ENCODE measurements at places on chromosomes 2 and 18.

DNA sequence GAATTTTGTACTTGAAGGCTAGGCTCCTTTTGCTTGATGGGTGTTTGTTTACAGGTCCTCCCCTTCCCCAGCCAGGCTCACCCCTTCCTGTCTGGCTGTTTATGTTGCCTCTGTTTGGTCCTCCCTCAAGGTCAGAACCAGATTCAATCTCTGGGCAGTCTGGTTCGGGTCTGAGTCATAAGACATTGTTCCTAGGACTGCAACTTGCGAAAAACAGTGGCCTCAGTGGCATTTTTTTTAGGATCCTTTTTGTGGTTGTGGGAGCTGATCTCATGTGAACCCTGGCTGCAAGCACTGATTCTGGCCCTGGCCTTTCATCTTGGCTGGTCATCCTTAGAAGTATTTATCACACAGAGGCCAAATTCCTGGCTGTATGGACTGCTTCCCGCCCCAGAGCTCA, 370.4 kb downstream of the CLIP4 start:
- no peak for DNase-seq

DNA sequence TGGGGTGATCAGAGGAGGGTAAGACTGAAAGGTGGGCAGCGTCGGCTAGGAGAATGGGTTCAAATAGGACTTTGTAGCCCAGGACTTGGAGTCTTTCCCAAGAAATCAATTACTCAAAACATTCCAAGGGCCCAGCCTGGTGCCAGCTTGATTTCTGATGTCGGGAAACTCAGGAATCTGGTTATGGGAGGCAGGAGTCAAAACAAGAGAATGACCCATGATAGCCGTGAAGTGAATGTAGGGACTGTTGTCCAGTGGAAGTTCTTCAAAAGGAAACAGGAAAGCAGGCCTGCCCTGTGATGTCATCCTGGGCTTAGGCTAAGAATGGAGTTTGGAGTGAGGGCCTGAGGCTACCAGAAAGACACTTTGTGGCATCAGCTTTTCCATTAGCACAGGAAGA, 67.4 kb upstream of the SLC14A2 start:
- DNase-seq = no peak

GRCh38 chr2:62266433-62267038, 70.6 kb downstream of the B3GNT2 start:
- DNase-seq = no peak

- DNase-seq = no peak
Measured at GRCh38 chr2:201263779-201264178, 3.4 kb downstream of the CASP8 start.

GRCh38 chr2:86017901-86018896, 87.5 kb downstream of the POLR1A start:
- DNase-seq = peak; percentile 60

DNA sequence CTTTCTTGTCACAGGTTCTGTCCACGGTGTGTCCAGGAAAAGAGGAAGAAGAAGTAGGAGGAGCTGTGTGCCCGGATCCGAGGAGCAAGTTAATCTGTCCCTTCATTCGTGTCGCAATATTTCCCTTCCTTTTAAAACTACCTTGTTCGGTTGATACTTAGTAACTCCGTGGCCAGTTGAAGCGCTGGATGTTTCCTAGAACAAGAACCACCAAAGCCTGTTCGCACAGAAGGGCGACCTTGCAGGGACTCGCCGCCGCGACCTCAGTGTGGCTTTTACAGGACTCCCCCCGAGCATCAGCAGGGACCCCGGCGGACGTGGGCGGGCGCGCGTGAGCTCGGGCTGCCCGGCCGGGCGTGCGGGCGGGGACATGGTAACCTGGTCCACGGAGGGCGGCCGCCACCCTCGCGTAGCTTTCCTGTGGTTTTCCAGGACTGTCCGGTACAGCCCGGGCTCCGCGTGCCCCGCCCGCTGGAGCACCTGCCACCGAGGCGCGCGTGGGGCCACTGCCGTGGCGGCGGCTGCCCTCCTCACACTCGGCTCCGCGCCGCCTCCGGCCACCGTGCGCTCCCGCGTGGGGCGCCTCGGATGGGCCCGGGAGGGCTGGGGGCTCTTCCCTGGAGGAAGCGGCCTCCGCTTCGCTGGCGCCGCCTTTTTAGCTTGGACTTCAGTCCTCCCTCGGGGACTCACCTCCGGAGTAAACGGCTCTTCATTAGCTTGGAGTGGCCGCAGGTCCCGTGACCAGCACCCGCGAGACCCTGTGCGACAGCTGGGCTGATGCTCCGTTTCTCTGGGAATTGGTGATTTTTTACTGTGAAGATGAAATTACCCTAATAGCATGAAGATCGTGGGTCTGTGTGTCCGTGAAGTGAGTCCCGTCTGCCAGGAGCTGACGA, 9.2 kb upstream of the D2HGDH start:
- DNase-seq = no peak

- DNase-seq = no peak
Measured at GRCh38 chr2:229821316-229821715, 100.5 kb downstream of the TRIP12 start.

GRCh38 chr2:138630164-138630563, 128.6 kb downstream of the SPOPL start:
- no peak for DNase-seq

DNA sequence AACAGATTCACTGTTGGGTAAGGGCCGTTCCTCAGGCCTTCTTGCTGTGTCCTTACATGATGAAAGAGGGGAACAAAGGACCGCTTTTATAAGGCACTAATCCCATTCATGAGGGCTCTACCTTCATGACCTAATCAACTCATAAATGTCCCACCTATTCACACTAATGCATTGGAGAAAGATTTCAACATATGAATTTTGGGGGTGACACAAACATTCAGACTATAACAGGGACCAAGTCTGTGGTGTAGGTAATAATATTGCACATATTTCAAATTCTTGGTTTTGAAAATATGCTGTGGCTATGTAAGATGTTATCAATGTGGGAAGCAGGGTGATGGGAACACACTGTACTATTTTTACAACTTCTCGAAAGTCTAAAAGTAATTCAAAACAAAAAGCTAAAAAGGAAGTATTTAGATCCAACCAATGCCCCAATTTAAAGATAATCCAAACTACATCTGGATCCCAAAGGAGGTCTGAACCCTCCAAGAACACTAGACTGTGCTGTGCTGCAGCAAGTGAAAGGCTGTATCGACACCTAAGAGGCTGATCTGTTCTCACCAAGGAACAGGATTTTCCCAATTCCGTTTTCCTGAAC, 82.4 kb upstream of the TGIF1 start:
- no peak for DNase-seq

- no peak for DNase-seq
Measured at GRCh38 chr2:187419808-187420207, 28.2 kb downstream of the CALCRL start.

DNA sequence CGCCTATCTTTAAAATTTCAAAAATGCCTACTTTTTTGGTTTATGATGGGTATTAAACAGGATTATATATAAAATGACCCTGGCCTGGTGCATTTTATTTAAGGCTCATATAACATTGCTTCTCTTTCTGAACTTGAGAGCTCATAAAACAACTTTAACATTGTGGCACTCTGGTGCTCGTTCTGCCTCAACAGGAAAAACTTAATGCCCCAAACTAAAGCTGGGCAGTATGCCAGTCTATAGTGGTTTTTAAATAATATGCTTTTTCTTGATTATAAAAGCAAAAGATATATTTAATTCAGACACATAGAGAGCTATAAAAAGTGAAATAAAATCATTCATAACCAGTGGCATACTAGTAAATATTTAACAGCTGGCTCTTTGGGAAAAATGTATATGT, 269.3 kb upstream of the GULP1 start:
- no peak for DNase-seq

- DNase-seq = no peak
Measured at GRCh38 chr2:133312038-133312729, 256.1 kb downstream of the NCKAP5 start.

DNA sequence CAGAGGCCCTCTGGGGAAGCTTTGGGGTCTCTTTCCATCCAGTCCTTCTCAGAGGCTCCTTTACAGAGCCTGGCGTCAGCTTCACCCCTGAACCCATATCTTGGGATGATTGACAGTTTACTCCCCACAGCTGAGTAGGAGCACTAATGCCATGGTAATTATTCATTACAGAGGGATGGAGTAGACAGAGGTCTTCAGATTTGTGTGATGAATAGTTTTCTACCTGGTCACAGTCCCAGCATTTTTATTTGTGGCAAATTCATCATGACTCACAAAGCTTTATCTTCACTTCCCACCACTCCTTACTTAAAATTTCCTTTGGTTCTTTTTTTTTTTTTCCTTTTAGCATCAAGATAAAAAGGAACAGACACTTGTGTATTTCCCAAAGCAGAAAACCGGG, 104.2 kb downstream of the CCDC85A start:
- DNase-seq = no peak

GRCh38 chr2:72539071-72539552, 286.7 kb downstream of the EXOC6B start:
- no peak for DNase-seq

- DNase-seq = no peak
Measured at GRCh38 chr2:109201465-109202327, 72.7 kb downstream of the SH3RF3 start.

DNA sequence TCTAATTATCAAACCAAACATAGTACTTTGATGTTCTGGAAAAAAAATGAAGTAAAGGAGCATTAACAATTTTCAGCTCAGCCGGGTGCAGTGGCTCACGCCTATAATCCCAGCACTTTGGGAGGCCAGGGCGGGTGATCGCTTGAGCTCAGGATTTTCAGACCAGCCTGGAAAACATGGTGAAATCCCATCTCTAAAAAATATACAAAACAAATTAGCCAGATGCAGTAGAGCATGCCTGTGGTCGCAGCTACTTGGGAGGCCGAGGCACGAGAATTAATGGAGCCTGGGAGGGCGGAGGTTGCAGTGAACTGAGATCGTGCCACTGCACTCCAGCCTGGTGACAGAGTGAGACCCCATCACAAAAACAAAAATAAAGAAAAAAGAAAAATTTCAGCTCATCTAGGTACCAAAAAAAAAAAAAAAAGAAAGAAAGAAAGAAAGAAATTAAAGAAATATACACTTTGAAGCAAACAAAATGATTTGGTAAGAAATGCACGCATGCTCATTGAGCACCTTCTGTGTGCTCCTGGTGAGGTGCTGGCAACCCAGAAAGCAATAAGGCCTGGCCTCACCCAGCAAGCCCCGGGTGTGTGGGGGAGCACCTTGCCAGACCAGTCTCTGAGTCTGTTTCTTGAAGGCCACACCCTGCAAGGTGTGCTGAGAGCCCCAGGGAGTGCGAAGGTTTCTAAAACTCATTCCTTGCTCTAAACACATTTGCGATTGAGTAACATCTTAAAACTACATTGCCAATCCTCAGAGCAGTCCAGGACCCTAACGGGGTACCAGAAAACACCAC, 133.5 kb downstream of the TFCP2L1 start:
- DNase-seq = no peak

GRCh38 chr2:65299246-65299645, 71.6 kb downstream of the ACTR2 start:
- DNase-seq = no peak

DNA sequence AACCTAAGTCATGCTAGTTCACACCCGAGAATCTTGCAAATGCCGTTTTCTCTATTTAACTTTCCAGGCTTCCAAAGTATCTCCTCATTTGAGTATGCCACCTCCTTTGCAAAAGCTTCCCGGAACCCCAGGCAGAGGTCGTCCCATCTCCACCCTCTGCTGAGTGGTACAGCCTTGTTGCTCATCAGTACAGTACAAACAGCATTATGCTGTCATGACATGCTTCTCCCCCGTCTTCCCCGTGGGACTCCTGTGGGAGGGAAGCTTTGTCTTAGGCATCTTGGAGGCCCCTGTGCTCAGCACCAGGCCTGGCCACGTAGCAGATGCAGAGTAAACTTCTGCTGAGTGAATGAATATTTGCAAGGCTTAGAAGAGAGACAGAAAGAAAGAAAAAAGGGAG, 102.7 kb downstream of the CDCA7 start:
- no peak for DNase-seq

- DNase-seq = no peak
Measured at GRCh38 chr2:126381091-126381490, 274.9 kb upstream of the GYPC start.

- DNase-seq = no peak
Measured at GRCh38 chr2:229914171-229914570, 7.6 kb downstream of the TRIP12 start.

- DNase-seq = peak; percentile 59
Measured at GRCh38 chr18:48356151-48356745, 52.9 kb downstream of the ZBTB7C start.

GRCh38 chr2:224513991-224514390, 71.2 kb downstream of the CUL3 start:
- no peak for DNase-seq

- no peak for DNase-seq
Measured at GRCh38 chr18:63146828-63147409, 172.7 kb downstream of the BCL2 start.

DNA sequence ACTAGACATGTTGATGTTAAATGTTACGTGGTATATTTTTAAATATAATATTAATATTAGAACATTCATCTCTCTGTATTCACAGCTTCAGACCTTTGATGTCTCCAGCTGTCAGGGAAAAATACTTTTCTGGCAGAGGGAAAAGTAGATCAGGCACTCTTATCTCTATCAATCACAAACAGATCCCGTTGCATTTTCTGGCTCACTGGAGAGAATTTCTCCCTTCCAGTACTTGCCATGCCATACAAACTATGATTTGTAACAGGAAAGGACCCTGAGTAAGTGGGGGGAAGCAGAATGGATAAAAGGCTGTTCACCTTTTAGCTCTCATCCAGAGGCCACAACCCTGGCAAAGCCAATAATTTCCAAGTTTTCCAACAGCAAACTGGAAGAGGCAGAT, 158.0 kb downstream of the TCF4 start:
- DNase-seq = no peak

- no peak for DNase-seq
Measured at GRCh38 chr2:3485166-3485565, 34.2 kb downstream of the ADI1 start.

GRCh38 chr2:134457353-134457752, 203.5 kb downstream of the MGAT5 start:
- DNase-seq = peak; percentile 67

DNA sequence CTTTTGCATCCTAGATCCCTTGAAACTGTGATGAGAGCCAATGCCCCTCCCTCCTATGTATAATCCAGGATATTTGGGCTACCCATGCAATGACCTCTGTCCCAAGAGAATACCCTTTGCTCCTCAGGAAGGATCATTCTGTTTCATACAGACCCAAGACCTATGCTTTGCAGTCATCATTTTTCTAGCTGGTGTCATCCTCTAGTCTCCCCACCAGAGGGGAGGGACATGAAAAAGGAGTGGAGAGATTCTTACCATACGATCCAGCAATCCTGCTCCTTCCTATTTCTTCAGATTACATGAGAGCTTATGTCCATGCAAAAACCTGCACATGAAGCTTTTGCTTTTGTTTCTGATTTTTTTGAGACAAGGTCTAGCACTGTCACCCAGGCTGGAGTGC, 13.8 kb upstream of the GIGYF2 start:
- DNase-seq = no peak

DNA sequence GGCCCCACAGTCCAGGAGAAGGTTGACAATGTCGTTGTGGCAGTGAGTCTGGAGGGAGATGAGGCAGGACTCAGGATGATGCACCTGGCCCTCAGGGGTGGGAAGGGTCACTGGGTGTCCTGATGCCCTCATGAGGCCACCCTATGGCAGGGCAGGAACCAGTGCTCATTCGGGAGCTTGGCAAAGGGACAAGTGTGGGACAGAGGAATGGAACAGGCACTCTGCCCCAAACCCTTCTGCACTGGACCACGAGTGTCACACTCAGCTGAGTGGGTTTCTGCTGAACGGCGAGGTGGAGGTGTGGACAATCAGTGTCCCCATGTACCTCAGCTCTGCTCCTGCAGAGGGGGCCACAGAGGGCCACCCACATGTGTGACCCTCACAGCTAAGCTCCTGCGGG, 32.0 kb downstream of the ANKMY1 start:
- no peak for DNase-seq
